OCI-M1 (cell line): ENCODE measurements at places on chromosomes 6 and 20.

- no peak for DNase-seq
These were observed 41.2 kb downstream of the BCAS1 start for GRCh38 chr20:54029176-54029575.

- DNase-seq, result no peak
These were observed 420.3 kb upstream of the NRSN1 start for GRCh38 chr6:23705697-23706096.

GRCh38 chr6:122709922-122710512 is 69.5 kb upstream of the FABP7 start:
- DNase-seq, result peak; percentile 96

- DNase-seq, result no peak
These were observed 27.4 kb downstream of the BPIFB1 start for GRCh38 chr20:33310327-33310899.

- peak; percentile 89 for DNase-seq
These were observed at the start of gene DNMT3B for GRCh38 chr20:32761831-32762753. DNMT3B (plus strand) TSS chr20:32762385; CDS start chr20:32780324, 17,939 bp downstream.

DNA sequence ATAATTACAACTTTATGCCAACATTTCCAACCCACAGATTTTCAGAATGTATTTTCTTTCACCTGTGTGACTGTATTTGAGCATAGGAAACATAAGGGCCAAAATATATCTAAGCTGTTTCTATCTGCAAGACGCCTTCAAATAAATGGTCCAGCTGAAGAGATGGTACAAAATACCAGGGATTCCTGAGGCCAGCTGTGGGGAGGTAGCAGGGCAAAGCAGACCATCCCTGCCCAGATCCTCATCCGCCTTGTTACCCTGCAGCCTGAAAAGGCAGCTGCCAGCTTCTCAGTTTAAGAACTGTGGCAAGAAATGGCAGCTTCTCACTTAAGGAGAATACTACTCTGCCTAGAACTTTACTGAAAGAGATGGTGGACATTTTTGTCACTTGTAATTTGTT is 143.3 kb downstream of the KHDC1L start:
- DNase-seq, result no peak

DNA sequence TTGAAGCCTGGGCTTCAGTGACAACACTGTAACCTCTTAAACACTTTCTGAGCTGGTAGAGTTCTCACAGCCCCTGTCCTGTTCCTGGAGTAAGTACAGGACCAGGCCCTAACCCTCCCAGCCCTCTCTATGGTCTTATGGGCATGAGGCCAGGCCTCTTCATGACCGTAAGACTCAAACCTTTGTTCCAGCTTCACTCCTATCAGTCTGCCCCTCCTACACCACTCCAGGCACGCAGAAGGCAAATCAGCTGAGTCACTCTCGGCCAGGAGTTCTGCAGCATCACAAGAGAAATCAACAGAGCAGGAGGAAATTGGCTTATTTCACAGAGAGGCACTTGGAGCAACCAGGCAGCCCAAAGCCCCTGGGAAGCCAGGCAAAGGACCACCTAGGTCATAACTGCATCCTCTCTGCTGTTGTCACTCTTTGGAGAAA is 25.3 kb upstream of the CHD6 start:
- DNase-seq, result peak; percentile 88

DNA sequence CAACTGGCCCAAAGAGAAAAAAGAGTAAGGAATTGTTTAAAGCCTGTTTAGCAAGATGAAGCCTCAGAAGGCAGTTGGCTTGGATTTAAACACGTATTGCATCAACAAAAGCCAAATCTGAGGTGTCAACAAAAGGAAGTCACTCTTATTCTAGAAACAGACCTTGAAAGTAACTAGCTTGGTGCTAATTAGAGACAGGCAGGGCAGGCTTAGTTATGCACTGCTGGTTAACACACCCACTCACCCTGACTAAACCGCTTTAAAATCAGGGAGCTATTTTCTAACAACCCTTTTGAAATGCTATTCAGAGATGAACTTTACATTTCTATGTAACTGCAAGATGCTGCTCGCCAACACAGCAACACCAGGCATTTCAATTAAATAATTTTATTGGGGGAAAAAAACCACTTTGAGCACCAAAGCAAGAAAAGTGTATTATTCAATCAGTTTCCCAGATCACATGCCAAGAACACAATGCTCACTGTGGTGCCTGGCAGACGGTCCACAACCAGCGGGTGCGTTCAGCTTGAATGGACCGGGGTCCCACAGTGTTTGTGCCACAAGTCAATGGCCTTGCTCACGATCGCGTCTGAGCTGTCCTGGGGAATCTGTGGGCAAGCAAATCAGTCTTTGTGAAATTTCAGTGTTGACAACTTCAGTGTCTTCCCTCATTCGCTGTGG is 23.6 kb downstream of the TBC1D7 start:
- no peak for DNase-seq

- peak; percentile 11 for DNase-seq
These were observed 391.9 kb downstream of the CD109 start for GRCh38 chr6:74087899-74088298.

DNA sequence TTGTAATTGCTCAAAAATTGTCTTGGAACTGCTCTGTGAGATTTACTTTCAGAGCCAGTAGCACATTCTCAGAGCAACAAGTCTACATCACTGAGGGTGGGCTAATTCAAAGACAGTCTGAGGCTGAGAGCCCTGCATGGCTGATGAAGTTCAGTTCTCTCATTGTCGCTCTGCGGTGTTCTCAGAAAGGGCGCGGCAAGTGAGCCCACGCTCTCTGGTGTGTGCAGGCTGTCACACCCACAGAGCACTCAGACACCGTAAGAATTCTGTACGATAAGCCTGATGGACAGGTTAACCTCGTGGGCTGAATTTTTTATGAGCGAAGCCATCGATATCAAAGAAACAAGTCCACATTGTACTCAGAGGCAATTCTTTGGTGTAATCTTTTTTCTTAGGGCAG is 557.8 kb downstream of the HACE1 start:
- no peak for DNase-seq

DNA sequence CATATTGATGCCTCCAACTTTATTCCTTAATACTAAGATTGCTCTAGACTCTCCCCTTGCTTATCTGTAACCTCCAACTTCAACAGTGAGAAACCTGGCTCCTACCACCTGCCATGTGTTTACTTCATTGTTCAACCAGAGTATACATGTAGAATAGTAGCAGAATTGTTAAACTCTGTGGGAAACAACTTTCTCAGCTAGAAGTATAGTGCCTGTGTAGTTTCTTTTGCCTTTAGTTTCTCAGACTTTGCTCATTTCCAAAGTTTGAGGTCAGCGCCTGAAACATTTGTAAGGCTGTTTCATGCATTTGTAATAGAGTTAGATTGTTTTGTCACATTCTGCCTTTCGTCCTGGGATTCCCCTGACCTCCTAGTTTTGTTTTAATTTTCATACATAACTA is 34.9 kb upstream of the HECA start:
- DNase-seq, result no peak

- no peak for DNase-seq
These were observed 88.1 kb upstream of the TGM3 start for GRCh38 chr20:2207770-2208097.

- DNase-seq, result no peak
These were observed 124.2 kb upstream of the FAM83B start for GRCh38 chr6:54722328-54722727.

DNA sequence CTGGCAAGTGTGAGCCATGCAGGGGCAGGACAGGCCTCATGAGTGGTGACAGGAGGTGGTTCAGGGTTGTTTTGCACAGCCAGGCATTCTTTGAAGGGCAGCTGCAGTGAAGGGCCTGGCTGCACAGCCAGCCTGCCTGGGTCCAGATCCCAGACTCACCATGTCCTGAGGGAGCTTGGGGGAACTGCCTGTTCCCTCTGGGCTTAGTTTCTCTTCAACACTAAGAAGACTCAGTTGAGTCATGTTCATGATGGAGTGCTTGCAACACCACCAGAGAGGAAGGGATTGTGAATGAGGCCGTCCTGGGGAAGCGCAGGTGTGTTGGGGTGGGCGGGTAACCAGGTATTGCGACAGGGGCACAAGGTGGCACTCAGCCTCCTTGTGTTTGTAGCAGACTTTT is 102.4 kb downstream of the CDH26 start:
- no peak for DNase-seq

DNA sequence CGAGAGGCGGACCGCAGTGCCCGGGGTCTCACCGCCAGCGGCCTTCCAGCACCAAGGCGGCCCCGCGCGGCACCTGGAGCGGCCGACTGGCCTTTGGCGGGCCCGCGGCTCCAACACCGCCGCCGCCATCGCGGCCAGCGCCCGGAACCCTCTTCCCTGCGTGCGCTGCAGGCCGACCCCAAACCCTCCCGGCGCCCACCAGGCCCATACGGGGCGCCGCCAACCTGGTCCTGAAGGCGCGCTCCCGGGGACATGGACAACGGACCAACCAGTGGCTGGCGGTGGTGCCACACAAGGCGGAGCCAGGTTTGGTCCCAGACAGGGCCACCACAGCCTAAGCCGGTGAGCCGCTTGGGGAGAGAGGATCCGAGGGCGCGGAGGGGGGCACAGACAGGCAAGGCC is 1514.8 kb upstream of the DEFB115 start:
- no peak for DNase-seq

GRCh38 chr6:110201151-110201884 is 21.1 kb downstream of the CDC40 start:
- peak; percentile 78 for DNase-seq

DNA sequence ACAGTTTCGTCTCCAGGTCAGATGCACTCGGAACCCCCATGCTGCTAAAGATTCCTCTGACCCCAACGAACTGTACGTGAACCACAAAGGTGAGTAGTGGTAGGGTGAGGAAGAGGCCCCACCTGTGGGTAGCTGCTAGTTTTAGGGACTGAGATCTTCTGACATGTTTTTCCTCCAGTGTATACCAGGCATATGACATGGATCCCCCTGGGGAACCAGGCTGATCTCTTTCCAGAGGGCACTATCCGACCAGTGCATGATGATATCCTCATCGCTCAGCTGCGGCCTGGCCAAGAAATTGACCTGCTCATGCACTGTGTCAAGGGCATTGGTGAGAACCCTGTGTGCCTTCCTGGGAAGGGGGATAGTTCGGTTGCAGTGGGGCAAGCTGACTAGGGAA is 3.2 kb downstream of the POLR1C start:
- DNase-seq, result no peak

GRCh38 chr6:73264446-73264845 is 1.4 kb upstream of the KHDC1 start:
- no peak for DNase-seq

DNA sequence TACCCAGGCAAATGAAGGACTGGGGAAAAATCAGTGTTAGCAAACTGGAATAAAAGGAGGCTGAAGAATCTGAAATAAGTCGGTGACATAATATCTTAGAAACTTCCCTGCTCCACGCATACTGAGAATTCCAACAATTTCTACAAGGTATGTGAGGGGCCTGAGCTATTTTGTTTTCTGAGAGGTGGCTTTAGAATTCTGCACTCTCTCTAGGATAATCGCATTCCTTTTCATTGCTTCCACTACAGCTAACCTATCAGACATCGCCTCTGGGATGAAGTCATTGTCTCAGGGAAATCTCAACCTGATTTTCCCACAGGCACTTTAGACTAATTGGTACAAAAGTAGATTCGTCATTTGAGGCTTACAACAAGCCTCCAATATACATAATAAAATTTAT is 740.8 kb downstream of the PHF3 start:
- no peak for DNase-seq
